ENCODE measurements at places on chromosomes 6 and 20. TPM values are rescaled to one million over a fixed set of nuclear protein-coding genes. Genes with fewer than 3 reads are reported as not detected.

Gene NRSN1
- not detected for polyA plus RNA-seq

DNA sequence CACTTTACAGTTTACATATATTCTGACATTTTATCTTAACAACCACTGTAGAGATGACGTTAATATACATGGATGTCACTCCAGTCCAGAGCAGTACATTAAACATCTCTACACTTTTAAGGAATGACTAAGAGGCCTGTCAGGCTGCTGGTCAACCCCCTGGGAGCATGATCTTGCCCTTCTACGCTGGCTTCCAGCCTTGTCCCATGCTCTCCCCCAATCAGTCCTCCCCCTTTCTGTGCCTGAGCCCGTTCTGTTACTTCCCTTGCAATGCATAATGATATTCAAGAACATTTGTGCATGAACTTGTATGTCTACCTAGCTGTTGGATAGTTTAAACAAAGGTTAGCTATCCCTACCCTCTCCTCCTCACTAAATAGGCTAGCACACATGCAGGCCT lies 40.5 kb upstream of the PLCB4 start:
- DNase-seq, result no peak

Gene TMEM244
- not detected for polyA plus RNA-seq

DNA sequence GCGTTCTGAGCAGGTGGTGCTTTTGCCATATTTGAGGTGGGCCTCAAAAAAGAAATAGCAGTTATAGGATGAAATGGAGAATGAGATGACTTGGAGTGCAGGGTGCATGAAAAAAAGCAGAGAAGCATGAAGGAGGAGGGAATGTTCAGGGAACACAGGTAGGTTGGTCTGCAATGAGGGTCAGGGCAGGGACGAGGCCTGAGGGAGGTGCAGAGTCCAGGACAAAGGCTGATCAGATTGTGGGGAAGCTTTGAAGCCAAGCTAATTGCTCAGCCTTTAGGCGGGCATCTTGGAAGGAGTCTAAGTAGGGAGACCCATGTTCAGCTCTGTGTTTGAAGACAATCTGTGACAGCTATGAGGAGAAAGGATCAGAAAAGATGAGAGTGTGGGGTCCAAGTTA lies 12.0 kb downstream of the TRAM2 start:
- no peak for DNase-seq

Gene CDH26
- polyA plus RNA-seq, result 0.47 TPM

DNA sequence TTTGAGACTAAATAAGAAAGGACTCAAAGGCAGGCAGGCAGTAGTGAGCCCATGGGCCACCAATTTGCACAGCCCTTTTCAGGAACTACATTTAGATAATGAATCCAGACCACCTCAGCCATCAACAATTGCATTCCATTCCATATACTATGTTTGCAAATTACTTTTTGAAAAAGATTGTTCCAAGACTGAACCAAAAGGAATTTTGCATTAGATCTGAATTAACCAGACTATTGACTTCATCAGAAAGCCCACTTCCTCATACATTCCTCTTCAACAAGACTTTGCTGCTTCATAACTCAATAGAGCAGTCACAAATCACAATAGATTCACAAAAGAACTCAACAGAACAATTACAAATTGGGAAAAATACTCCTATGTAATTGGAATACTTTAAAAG lies 229.1 kb downstream of the SIM1 start:
- no peak for DNase-seq

- DNase-seq, result no peak
These were observed 20.0 kb downstream of the SUN5 start for GRCh38 chr20:32984196-32984595.

Gene WFDC10B
- polyA plus RNA-seq, result not detected

- no peak for DNase-seq
These were observed 25.7 kb downstream of the PRPH2 start for GRCh38 chr6:42696526-42697267.

GRCh38 chr6:156809034-156809433 lies 31.9 kb downstream of the ARID1B start:
- DNase-seq, result no peak

GRCh38 chr6:110541701-110542309 lies 65.4 kb upstream of the SLC22A16 start:
- no peak for DNase-seq

DNA sequence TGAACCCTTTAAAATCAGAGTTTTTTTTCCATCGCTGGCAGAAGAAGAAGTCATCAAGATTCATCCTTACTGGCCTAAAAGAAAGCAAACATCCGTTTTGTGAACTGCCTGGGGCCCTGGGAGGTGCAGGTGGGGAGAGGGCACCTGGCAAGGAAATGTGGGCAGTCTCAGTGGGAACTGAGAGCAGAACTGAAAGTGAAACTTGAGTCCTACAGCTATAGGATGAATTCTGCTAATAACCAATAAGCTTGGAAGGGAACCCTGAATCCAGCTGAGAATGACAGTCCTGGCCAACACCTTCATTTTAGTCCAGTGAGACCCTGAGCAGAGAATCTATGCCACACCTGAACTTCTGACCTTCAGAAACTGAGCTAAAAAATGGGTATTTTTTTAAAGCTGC lies 130.1 kb upstream of the ASCC3 start:
- DNase-seq, result no peak

Gene NOTCH4
- polyA plus RNA-seq, result 22.5 TPM

DNA sequence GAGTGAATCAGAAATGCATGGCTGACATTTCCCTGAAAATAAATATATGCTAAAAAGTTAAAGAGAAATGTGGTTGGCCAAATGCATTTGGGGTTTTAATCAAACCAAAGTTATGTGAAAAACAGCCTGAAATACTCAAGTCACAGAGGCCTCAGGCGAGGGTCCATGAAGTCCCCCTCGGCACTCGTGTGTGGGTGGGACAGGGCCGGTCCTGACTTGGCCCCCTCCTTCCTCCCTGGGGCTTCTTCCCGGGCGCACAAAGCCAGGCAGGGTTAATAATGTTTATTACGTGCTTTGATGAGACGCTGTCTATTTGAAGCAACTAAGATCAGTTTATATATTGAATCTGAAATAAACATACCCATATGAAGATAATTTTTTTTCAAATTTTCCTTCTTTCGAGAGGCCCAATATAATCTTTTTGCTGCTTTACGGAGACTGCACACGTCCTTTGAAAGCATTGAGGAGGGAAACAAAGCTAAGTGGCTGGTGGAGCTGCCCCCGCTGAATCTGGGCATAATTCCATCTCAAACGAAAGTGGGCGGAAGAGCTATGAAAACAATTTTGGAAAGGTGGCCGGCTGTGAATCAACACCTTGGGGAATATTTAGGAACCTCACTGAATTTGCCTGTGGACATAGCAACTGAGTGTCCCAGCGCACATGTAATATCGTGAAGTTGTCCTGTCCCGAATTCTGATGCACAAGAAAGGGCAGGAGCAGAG lies 55.8 kb upstream of the SMOC2 start:
- DNase-seq, result no peak

DNA sequence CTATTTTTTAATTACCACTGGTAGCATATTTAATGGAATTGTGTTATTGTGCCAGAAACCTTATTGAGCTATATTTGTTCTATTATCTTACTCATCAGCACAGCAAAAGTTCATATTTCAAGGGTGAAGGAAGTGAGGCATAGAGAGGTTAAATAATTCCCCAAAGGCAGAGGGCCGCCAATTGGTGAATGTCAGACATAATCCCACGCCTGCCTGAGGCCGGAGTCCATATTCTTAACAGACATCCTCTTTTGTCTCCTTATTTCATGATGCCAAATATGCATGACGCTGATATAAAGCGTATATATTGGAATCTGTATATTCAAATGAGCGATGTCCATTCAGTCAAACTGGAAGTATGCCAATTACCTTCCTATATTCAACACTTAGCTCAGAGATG lies 505.0 kb upstream of the SLC35B3 start:
- DNase-seq, result no peak
